Activated CD4-positive, alpha-beta T cell treated with anti-CD3 and anti-CD28 coated beads, Interleukin-2, Interleukin-4, amounts not matched to agents 100 ng/mL and 50 ng/mL, durations not matched to agents 16 hours and 8 hours (primary cell): ENCODE measurements at places on chromosomes 4 and X.

DNA sequence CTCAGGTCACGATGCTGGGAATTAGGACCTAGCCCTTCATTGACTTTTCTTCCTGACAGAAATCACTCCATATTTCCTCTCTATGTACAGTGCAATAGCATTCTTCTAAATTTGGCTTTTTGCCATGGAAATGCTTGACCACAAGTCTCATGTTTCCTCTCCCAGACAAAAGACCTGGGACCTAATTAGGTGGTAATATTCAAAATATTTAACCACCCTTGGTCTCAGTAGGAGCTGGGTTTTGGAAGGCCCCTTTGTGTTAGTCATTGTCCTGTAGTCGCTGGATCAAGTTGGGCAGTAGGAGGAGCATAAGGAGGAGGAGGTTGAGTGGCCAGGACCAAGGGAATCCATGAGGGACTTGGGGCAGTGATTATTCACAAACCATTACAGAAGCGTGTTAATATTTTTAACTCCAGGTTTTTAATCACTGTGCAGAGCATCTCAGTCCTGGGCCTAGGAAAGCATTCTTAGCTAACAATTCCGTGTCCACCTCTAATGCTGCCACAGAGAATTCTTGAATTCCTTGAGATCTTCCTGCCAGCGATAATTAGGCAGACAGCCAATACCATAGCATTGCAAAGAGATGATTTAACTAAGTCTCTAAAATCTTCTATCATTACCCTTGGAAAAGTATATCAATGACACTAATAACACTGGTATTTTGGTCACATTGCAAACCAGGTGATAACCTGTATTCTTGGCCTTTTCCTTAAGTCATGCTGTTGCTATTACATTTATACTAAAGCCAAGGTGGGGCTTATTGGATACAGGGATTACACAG, 25.0 kb upstream of the SHROOM4 start:
- DNase-seq, result no peak

GRCh38 chr4:114223580-114223979, 244.1 kb upstream of the ARSJ start:
- DNase-seq, result no peak

DNA sequence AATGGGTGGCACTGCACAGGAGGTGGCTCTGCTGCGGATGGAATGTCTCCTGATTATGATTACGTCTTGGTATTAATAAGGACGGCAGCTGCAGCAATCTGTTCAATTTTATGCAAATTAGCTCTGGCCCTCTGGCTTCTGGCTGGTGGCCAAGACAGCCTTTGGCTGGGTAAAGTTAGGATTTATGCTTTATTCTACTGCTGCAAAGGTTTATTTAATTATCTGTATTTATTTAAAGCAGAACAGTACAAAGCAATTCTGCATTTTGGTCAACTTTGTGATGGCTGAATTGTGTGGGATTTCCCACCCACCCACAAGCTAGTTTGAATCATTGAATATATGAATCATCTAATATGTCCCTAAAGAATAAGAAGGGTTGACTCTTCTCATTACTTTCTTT, 745.6 kb upstream of the FAM241A start:
- DNase-seq, result no peak

DNA sequence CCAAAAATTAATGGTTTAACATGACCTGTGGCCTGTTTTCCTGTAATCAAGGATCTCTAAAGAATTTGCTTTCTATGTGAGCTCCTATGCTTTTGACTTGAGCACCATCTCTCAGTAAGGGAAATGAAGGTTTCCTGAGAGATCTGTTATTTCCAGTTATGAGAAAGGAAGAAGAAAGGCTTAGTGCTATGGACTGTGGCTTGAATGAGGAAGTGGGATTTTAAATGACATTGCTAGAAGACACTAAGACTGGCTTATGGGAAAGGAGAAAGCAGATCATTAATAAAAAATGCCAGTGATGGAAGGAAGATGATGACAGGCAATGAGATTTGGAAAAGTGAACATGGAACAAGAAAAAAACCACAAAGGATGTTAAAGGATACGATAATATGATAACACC, 285.4 kb downstream of the OPHN1 start:
- DNase-seq, result no peak

- DNase-seq, result no peak
These were observed 67.4 kb upstream of the CLCN4 start for GRCh38 chrX:10089378-10089795.

- DNase-seq, result no peak
These were observed 88.6 kb downstream of the TSPAN7 start for GRCh38 chrX:38649674-38650647.

- DNase-seq, result no peak
These were observed 37.4 kb upstream of the NLGN4X start for GRCh38 chrX:6266041-6266440.

- DNase-seq, result no peak
These were observed 94.9 kb downstream of the EMCN start for GRCh38 chr4:100422894-100423293.
